ENCODE measurements at places on chromosomes 1 and 21. TPM values are rescaled to one million over a fixed set of nuclear protein-coding genes. Genes with fewer than 3 reads are reported as not detected.

Gene HFM1
- total RNA-seq = not detected

Gene S100A12
- total RNA-seq = not detected

Gene PRELP
- total RNA-seq = not detected

Gene RASAL2
- 19.1 TPM for total RNA-seq

Gene RPL22
- total RNA-seq = 456 TPM

Gene DIO1
- total RNA-seq = not detected

Gene RHD
- total RNA-seq = not detected

Gene SRSF11
- 76.1 TPM for total RNA-seq

Gene HPCAL4
- 0.24 TPM for total RNA-seq

Gene PAPPA2
- total RNA-seq = not detected

Gene PROK1
- not detected for total RNA-seq

Gene CELA2A
- total RNA-seq = not detected

Gene DMRTA2
- 0.13 TPM for total RNA-seq

Gene DENND2C
- total RNA-seq = 0.47 TPM

Gene LAX1
- total RNA-seq = not detected

Gene FMO4
- 0.86 TPM for total RNA-seq

Gene TACSTD2
- total RNA-seq = not detected

Gene C1QC
- total RNA-seq = not detected

Gene AGMAT
- 6.1 TPM for total RNA-seq

Gene PCAT6
- 2.5 TPM for total RNA-seq

Data from A549 treated with CpdA at 1 μM for 4 hours (cell line).